CMK (cell line): ENCODE measurements at places on chromosomes 12 and 14.

- DNase-seq: peak; percentile 7
These were observed 44.4 kb downstream of the ANO6 start for GRCh38 chr12:45260104-45260815.

DNA sequence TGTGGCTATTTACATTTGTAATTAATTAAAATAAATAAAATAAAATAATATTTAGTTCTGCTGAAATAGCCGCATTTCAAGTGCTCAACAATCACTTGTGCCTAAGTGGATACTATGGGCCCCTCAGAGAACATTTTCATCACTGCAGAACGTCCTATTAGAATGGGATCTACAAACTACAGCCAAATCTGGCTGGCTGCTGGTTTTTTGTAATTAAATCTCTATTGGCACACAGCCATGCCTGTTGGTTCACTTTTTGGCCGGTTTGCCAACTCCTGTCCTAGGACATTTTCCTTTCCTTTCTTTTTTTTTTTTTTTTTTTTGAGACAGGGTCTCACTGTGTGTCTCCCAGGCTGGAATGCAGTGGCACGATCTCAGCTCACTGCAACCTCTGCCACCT lies 9.8 kb downstream of the CCDC63 start:
- DNase-seq: no peak

- no peak for DNase-seq
These were observed 41.2 kb upstream of the TSPAN11 start for GRCh38 chr12:30885321-30885720.

- no peak for DNase-seq
These were observed 1.2 kb downstream of the HOXC10 start for GRCh38 chr12:53985994-53986685.

- DNase-seq: no peak
These were observed 107.7 kb upstream of the PRKD1 start for GRCh38 chr14:30035361-30035760.

DNA sequence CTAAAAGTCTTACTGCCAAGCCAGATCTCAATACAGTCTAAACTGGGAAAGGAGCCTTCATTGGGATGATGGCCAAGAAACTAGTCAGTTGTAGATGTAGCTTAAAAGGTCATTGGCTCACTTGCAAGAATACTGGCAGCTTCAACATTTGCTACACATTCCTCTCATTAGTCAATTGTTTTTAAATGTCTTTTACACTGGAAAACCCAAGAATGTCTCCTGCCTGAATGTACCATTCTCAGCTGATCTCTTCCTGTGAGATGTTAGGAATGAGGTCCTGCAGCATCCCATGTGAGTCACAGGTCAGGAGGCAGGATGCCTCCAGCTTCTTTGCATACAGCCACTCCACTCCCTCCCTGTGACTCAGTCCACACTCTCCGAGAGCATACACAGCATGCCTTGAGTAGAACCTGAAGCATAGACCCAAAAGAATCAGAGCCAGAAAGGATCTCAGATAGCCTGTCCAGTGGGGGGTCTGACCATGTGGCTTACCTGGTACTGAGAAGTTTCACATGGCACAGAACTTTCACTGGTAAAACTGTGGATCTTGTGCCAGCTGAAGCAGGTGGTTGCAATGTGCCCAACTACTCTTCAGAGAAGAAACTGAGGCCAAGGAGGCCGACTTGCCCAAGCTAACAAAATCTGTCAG lies 56.0 kb upstream of the HECTD1 start:
- no peak for DNase-seq

GRCh38 chr12:128684352-128684751 lies 139.4 kb downstream of the SLC15A4 start:
- no peak for DNase-seq

DNA sequence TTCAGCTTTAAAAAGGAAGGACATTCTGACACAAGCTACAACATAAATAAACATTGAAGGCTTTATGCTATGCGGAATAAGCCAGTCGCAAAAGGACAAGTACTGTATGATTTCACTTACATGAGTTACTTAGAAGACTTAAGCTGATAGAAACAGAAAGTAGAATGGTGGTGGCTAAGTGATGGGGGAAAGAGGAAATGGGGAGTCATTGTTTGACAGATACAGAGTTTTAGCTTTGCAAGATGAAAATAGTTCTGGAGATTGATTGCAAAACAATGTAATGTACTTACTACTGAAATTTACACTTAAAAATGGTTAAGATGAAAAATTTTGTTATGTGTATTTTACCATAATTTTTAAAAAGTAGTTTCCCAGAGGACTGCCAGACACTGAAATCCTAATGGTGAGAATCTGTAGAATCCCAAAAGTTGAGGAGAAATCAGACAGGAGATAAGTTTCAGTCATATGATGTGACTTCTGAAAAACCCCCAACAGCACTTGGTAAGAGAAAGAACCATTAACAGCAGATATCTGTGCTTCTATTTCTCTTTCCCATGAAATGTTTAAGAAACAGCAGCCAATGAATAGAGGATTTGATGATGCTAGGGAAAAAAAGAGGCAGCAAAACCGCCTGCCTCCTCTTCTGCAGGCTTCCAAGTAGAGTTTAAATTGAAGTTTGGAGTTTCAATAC lies 16.6 kb upstream of the CLEC2A start:
- no peak for DNase-seq

DNA sequence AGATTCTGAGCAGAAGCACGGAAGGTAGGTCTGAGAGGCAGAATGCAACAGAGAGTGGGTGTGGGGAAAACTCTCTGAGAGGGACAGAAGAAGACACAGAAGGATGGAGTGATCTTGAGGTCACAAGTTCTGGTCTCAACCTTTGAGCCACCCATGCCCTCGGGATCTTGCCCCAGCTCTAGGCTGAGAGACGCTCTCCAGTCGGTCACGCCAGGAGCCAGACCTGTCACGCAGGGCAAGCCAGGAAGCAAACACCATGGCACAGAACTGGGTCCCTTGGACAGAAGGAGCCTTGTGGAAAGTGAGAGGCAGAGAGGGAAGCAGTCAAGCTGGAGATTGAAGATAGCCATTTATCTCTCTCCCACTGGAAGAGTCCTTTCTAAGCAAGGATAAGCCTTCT lies 79.0 kb downstream of the VWF start:
- no peak for DNase-seq

DNA sequence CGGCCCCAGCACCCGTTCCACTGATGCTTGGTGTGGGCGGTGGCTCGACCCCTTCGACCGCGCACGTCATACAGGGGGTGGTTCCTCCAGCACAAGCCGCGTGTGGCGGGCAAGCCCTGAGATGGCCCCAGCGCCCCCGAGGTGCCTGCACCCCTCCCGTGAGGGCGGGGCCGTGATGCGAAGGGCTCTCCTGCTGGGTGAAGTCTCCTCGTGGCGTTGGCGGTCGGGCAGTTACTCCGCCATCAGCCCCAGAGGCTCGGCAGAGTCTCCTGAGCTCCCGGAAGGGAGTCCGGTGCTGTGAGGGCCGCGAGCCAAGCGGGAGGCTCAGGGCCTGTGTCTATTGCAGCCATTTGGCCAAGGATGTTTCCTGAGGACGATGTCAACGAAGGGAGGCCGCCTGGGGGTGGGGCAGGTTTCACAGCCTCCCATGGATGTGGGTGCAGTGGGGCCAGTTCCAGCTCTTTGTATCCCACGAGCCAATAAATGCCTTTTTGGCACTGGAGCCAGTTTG lies 78.1 kb upstream of the GALNT9 start:
- DNase-seq: no peak

GRCh38 chr14:44372231-44372630 lies 134.9 kb downstream of the FSCB start:
- DNase-seq: no peak

DNA sequence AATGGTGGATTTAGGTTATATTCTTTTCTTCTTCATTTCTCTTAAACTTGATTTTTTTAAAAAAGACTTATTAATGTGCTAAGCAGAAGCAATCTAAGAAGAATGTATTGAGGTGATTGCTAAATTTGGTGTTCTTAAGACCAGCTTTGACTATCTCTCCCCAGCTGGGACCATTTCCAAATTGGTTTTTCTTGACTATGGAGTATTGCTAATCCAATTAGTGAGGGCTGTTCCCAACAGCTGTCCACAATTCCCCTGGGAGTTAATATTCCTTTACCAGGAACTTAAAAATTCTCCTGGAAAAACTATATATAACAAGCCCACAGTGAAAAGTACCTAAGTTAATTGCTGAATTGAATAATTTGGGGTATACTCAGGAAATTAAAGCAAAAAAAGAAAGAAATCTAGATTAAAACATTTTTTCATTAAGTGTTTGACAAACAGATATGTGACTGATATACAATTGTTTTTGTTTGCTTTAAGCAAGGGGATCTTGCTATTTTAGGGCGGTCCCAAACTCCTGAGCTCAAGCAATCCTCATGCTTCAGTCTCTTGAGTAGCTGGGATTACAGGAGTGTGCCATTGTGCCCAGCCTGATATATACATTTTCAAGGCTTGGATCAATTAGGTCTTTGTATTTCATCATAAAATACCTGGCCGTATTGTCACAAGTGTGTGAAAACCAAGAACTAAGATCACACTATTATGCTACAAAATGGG lies 105.0 kb downstream of the FAR2 start:
- DNase-seq: no peak

DNA sequence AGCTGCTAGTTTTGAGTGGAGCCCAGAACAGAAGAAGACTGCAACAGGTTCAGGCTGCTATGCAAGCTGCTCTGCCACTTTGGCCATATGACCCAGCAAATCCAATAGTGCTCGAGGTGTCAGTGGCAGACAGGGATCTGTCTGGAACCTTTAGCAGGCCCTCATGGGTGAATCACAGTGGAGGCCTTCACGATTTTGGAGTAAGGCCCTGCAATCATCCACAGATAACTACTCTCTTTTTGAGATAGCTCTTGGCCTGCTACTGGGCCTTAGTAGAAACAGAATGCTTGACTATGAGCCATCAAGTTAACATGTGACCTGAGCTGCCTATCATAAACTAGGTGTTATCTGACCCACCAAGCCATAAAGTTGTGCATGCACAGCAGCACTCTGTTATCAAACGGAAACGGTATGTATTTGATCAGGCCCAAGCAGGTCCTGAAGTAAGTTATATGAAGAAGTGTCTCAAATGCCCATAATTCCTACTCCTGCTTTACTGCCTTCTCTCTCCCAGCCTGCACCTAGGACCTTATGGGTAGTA lies 116.9 kb upstream of the CCDC196 start:
- peak; percentile 49 for DNase-seq

DNA sequence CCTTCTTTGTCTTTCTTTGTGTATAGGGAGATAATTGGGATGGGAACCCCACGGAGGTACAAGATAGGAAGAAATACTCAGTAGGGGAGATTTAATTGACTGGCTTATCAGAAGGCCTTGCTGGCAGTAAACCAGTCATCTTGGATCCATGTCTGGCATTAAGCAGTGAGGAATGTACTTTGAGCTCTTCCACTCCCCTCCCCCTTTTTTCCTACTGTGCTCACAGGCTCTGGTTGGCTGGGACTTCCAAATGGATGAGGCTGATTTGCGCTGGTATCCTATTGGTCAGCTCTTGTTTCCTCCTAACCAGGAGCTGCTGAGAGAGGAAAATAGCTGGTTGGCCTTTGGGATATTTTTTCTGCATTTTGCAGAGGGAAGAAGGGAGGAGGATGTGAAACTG lies 24.7 kb downstream of the NGDN start:
- DNase-seq: no peak

DNA sequence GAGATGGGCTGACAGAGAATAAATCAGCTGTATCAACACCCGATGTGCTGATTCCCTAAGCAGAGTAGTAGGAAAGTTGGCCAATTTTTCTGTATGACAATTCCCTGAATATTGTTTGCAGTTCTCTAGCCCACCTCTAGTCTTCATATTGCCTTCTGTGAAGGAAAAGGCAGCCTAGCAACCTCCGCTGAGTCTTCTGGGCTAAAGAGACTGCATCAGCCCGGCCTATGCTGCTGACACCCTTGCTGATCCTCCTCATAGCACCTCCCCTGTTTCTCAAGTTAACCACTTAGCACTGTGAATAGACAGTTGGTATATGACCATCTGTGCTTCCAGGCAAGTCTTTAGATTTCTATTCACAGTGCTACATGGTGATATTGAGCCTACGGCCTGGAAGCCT lies 161.1 kb upstream of the EGLN3 start:
- DNase-seq: no peak

GRCh38 chr14:22748206-22748605 lies 18.3 kb upstream of the OXA1L start:
- no peak for DNase-seq

DNA sequence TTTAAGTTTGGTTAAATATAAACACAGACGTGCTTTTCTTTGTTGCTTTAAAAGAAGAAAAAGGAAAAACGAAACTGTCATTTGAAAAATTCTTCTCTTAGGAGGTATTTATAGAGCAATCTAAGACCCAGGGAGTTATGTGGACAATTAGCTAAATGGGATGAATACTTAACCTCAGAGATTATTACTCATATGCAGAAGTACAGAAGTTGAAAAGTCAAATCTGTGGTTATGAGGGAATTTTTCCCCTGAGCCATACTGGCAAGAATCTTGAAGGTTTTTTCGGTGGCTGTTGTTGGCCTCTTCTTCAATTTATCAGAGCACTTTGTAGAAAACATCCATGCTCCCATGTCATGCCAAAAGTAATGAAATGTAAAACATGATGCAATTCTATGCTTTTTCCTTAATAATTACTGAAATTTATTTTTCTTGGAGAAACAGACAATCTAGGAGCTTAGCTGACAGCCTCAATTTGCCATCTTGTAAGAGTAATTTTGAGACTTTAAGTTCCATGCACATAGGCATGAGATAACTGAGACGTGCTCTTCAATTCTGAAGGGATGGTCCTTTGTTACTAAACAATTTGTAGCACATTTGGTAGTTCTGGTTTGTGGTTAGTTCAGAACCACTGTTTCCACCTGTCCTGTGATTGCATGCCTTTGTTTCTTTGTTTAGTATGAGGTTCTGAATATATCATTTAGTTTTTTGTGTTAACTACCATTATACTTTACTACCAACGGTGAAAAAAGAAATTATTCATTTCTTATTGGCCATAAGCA lies 126.6 kb downstream of the BCAT1 start:
- no peak for DNase-seq

DNA sequence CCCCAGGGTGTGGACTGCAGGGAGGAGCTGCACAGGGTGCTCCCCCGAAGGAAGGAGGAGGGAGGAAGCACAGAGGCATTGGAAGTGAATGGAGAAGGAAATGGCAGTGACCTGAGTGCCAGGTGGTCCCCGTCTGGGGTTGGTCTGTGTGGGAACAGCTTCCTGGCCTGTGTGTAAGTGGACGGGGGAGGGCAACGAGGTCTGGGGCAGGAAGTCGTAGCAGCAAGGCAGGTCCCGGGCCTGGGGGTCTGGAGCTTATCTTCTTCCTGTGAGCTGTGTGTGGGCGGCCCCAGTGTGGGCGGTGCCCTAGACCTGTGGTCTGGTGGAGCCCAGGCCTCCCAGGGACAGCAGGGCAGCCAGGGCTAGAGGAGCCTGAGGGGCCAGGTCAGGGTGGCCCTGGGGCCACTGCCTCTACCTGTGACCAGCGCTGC lies 382.1 kb downstream of the TMEM121 start:
- peak; percentile 93 for DNase-seq
